CD14-positive monocyte (primary cell): ENCODE measurements at places on chromosomes 2 and 18. TPM values are rescaled to one million over a fixed set of nuclear protein-coding genes. Genes with fewer than 3 reads are reported as not detected.

HOXD12 gene
- not detected for polyA plus RNA-seq

ADRA2B gene
- polyA plus RNA-seq, result 0.15 and 1.6 TPM in 2 replicates

DNA sequence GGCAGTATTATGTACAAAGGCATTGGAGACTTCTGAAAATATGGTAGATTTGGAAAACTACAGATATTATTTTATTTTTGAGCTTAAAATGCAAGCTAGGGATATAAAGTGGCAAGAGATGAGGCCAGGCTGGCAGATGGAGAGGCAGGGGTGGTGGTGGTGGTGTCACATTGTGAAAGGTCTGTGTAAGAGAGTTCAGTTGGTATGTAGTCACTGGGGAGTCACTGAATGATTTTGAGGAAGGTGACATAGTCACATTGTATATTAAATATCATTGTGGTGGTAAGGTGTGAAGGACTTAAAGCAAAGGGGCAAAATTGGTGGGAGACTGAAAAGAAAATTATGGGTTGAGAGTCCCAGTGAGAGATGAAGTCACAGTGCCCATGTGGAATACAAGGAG, 82.5 kb downstream of the DIS3L2 start:
- peaks cover 17% of the 10 kb centered on the region for H3K36me3 ChIP-seq
- H3K4me3 ChIP-seq, result no peak overlapping the region
- no peaks in the 10 kb centered on the region for H3K27me3 ChIP-seq
- DNase-seq, result no peak

CABLES1 gene
- polyA plus RNA-seq, result 0.09 TPM
